ENCODE measurements at places on chromosomes 11 and 22. TPM values are rescaled to one million over a fixed set of nuclear protein-coding genes. Genes with fewer than 3 reads are reported as not detected.

SCARF2 gene
- total RNA-seq, result 2.7 TPM

FOSL1 gene
- 0.32 TPM for total RNA-seq

OR6T1 gene
- total RNA-seq, result not detected

ST14 gene
- total RNA-seq, result 2.1 TPM

CCS gene
- total RNA-seq, result 26.8 TPM

PNPLA3 gene
- 0.25 TPM for total RNA-seq

MYBPC3 gene
- 2,596 TPM for total RNA-seq

PIWIL4 gene
- 0.92 TPM for total RNA-seq

STK33 gene
- total RNA-seq, result 22.4 TPM

APOA4 gene
- not detected for total RNA-seq

TMEM191B gene
- 0.59 TPM for total RNA-seq

ENTHD1 gene
- not detected for total RNA-seq

CD3E gene
- 1.1 TPM for total RNA-seq

GGTLC2 gene
- total RNA-seq, result not detected

MYO7A gene
- 4.6 TPM for total RNA-seq

RRP8 gene
- total RNA-seq, result 22.1 TPM

OTOG gene
- not detected for total RNA-seq

OR4A47 gene
- not detected for total RNA-seq

ZNF408 gene
- 7.1 TPM for total RNA-seq

OR52I1 gene
- total RNA-seq, result not detected

OVCH2 gene
- not detected for total RNA-seq
